ELR (cell line): ENCODE measurements at places on chromosomes 6 and 20.
A peak's percentile ranks its signal among the peaks of the same experiment; 100 is the strongest.

GRCh38 chr6:32255199-32256153 is 31.6 kb upstream of the NOTCH4 start:
- DNase-seq, result peak; percentile 97

- DNase-seq, result peak; percentile 32
Measured at GRCh38 chr6:15953152-15953880, 175.6 kb upstream of the MYLIP start.

DNA sequence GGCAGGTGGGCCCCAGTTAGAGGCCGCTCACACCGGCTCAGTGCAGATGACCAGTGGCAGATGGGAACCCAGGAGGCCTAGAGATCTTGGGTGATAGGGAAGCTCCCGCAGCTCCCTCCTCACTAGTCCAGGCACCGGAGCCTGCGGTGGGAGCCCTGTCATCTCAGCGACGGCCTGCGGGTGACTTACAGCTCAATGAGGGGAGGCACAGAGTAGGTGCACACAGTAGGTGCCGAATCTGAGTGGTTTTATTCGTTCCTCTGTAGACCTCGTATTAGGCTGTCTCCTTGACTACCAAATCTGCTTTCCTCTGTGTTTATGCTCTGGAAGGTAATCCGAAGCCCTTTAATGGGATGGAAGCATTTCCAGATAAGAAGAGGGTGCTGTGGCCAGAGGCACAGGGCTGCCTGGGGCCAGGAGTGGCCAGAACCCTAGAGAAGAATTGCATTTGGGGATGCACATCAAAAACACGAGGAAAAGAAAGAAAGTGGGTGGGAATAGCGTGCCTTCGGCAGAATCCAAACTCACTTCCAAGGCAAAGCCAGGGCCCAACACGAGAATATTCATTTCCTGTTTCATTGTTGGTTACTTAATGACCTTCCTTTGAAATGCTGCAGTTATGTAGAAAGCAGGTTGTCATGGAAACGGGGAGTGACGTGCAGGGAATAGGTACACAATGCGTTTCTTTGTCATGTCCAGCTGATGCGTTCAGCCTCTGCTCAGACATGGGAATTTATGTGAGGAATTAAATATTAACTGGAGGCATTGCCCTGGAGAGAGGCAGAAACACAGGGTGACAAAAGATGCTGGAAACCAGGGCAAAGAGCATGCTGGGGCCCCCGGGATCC is 24.7 kb downstream of the MYT1 start:
- peak; percentile 64 for DNase-seq

- DNase-seq, result no peak
Measured at GRCh38 chr6:107344981-107345380, 114.4 kb downstream of the PDSS2 start.

DNA sequence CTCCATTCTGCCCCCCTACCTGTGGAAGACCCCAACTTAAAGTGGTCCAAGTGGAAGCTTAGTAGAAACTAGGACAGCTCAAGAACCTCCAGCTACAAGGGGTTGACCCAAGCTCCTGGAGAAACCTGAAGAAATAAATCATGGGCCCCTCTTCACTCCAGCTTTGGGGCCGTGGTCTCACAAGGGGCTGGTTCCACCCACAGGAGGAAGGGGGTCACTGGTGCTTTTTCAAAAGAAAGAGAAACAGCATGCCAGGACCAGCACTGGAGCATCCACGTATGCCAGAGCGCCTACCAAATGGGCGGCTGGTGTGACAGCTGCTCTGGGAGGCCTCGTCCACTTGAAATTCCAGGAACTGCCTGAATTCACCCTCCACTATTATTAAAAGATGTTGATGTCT is 14.4 kb upstream of the ANKRD60 start:
- DNase-seq, result no peak

- peak; percentile 66 for DNase-seq
Measured at GRCh38 chr6:107670792-107671199, 153.3 kb downstream of the SCML4 start.

DNA sequence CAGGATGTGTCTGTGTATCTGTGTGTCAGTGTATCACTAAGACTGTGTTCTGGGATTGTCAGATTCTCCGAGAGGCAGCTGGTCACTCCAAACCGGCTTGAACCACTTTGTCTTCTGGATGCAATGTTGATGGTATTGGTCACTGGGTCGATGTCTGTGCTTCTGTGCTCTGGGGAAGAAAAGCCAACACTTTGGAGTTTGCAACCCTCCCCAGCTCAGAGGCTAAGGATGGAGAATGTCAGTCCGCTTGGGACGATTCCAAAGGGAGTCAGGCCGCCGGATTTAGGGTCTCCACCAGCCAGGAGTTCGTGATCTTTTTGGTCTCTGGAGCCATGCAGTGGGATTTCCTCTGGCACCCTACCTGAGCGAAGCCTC is 5.2 kb downstream of the MAFB start:
- no peak for DNase-seq

DNA sequence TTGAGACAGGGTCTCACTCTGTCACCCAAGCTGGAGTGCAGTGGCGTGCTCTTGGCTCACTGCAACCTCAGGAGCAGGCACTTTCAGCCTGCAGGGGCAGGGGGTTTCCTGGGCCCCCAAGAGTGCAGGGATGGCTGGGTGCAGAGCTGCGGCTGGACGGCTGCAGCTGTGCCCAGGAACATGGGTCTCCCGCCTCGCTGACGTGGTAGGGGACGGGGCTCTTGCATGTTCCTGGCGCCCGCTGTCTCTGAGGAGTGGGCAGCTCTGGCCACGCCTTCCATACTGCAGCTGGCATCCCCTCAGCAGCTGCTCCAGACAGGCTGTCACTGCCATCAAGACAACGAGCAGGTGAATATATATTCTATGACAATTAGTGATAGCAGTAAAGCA is 2.2 kb upstream of the DEK start:
- DNase-seq, result no peak

DNA sequence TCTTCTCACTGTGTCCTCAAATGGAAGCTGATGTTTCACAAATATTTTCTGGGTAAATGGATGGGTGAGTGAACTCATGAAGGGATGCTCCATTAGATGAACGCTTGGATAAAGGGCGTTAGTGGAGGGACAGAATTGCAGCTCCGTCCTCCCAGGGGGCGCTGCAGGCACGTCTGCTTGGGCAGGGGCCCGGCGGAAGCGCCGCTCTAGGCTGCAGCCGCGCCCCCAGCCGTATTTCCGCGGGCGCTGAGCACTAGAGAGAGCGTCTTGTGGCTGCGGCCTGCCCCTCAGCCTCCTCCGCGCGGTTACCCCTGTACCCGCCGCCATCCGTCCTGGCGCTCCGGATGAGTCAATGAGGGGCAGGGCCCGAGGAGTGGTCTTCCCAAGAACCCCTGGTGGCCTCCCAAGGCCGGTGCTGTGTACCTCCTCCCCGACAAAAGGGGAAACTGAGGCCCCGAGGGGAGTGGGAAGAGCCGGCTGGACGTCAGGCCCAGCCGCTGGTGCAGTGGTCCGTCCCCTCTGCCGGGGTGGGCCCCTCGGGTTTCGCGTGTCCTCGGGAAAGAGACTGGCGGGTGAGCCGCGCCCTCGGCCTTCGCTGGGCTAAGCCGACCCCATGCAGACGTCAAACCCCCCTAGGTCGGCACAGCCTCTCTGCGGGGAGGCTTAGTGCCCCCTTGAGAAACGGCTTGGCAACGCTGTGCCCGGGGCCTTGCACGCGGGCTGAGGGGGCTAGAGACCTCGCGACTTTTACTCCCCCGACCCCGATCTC is 11.5 kb upstream of the SNHG17 start:
- DNase-seq, result peak; percentile 97

- DNase-seq, result no peak
Measured at GRCh38 chr6:51365566-51365965, 546.9 kb downstream of the TFAP2B start.

DNA sequence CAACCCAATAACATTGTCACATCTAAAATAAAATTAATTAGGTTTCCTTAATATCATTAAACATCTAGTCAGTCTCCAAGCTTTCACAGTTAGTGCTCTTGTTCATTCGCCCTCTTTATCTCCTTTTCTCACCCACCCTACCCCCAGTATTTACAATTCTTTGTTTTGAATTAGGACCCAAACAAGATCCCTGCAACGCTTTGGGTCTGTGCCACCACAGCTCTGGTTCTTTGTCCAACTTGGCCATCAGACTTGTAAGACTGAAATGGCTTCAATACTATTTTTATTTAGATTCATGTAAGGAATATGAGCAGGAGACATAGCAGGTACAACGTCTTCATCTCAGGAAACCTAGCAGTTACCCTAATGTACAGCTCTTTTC is 276.5 kb downstream of the CDKAL1 start:
- DNase-seq, result peak; percentile 3

- no peak for DNase-seq
Measured at GRCh38 chr20:3908667-3909066, 19.5 kb downstream of the PANK2 start.

GRCh38 chr6:108903796-108904195 is 55.6 kb downstream of the ARMC2 start:
- DNase-seq, result no peak

GRCh38 chr20:1535420-1536175 is 21.9 kb downstream of the SIRPD start:
- no peak for DNase-seq

DNA sequence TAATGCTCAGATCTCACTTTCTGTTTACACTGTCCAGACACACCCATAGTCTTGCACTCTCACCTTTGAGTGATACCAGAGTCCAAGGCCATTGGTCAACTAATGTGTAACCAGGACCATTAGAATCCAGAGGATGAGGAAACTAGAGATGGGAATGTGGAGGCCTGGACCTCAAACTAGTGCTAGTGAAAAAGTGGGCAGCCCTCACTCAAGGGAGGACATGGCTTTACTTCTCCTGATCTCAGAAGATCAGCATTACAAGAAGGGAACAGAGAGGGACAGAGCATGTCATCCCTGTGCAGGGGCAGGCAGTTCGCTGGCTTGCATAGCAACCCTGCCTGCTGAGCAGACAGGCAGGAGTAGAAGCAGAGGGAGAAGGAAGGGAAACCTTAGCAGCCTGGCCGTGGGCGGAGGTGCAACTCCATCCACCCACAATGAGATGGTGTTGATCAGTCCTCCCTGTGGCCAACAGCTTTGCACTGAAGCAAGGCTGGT is 22.6 kb upstream of the XRN2 start:
- no peak for DNase-seq

GRCh38 chr6:107488174-107488874 is 1.6 kb upstream of the SOBP start:
- DNase-seq, result no peak

GRCh38 chr6:34638834-34639736 is 57.5 kb downstream of the ILRUN start:
- no peak for DNase-seq

DNA sequence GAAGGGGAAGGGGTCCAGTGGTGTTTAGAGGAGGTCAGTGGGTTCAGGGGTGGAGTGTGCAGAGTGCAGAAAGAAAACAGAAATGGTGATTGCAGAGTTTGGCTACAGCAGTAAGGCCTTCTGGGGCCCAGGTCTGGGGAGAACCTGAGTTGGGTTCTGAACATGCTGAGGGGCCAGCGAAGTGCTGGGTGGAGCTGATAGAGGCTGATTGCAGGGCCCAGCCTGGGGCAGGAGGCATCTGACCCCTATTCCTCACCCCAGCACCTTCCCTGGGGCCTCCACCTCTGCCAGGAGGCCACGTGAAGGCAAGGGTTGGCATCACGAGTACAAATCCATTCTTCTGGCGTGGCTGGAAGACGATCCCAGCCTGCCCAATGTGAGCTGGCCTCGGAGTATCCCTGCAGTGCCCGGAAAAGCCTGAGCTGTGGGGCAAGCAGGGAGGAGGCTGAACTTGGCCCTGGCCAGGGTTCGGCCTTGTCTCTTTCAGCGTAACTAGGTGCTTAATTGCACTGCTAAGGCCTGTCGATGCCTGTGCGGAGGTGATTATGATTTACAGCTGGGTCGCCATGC is 35.3 kb downstream of the VSTM2L start:
- no peak for DNase-seq

- no peak for DNase-seq
Measured at GRCh38 chr6:12022953-12023388, 10.9 kb downstream of the HIVEP1 start.

DNA sequence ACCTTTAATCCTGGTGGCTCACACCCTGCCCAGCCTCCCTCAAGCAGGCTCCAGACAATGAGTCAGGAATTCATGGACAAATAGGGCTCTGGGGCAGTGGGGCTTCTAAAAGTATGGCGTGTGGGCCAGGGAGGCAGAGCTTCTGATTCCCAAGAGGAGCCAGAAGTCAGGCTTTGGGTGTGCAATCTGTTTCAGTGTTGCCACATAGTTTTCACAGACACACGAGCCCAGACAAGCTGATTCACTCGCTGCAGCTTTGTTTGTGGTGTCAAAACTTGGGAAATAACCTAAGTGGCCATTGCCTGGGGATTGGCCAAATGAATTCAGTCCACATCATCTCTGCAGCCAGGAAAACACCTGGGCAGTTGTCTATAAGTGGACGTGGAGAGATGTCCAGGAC is 9.2 kb downstream of the PEDS1 start:
- peak; percentile 95 for DNase-seq

- no peak for DNase-seq
Measured at GRCh38 chr6:40268614-40269013, 318.6 kb downstream of the LRFN2 start.

GRCh38 chr20:51452091-51452613 is 90.4 kb downstream of the NFATC2 start:
- DNase-seq, result no peak

DNA sequence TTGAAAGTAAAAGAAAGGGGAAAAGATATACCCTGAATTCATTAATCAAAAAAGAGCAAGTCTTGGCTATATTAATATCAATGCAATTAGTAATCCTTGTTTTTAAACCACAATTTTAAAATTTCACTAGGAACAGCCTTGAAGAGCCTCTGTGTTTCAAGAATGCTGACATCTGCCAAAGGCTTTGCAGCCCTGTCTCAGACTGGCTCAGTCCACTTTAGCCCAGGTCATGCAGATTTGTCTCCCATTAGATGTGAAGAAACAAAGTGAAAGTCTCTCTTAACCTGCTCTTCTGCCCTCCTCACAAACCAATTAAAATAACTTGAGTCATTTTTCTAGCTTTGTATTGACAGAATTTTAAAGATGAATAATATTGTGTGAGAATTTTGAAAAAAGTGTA is 102.7 kb upstream of the CARMIL1 start:
- DNase-seq, result no peak

- DNase-seq, result no peak
Measured at GRCh38 chr20:62032609-62033368, 32.9 kb downstream of the TAF4 start.

- no peak for DNase-seq
Measured at GRCh38 chr6:7201732-7202541, 94.2 kb downstream of the RREB1 start.

GRCh38 chr20:2133318-2134183 is 31.9 kb downstream of the STK35 start:
- peak; percentile 67 for DNase-seq

- peak; percentile 83 for DNase-seq
Measured at GRCh38 chr20:401682-402495, 6.2 kb upstream of the RBCK1 start.

- DNase-seq, result no peak
Measured at GRCh38 chr6:111441678-111442243, 41.3 kb downstream of the REV3L start.
